Activated T-helper 1 cell treated with Interleukin-2 at 50 U/mL for 16 hours (primary cell): ENCODE measurements at places on chromosomes 5 and 9.

GRCh38 chr5:132678735-132679134, 4.9 kb downstream of the IL4 start:
- DNase-seq = no peak

DNA sequence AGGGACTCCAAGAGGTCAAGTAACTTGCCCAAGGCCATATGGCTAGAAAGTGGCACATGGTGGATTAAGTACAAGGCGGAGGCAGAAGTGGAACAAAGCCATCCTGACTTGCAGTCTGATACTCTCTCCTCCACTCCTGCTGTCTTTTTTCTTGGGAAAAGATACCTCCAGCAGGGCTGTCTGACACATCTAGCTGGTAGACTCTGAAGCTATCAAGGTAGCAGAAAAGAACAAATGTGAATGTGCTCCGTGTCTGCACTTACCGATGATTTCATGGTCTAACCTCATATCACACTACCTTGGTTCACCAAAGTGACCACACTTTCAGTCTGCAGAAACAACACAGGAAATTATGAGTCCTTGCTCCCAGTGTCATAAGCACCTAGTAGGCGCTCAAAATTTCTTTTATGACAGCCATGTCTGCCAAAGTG, 284.8 kb downstream of the CRB2 start:
- no peak for DNase-seq

- no peak for DNase-seq
Observed at GRCh38 chr5:145984072-145984471, 47.7 kb downstream of the SH3RF2 start.

GRCh38 chr5:36033047-36033446, 33.6 kb downstream of the UGT3A2 start:
- DNase-seq = no peak

GRCh38 chr5:173458828-173459609, 130.8 kb upstream of the STC2 start:
- no peak for DNase-seq
